ENCODE measurements at places on chromosomes 4 and X.

GRCh38 chr4:134078230-134078914 lies 123.2 kb downstream of the PABPC4L start:
- no peak for DNase-seq

DNA sequence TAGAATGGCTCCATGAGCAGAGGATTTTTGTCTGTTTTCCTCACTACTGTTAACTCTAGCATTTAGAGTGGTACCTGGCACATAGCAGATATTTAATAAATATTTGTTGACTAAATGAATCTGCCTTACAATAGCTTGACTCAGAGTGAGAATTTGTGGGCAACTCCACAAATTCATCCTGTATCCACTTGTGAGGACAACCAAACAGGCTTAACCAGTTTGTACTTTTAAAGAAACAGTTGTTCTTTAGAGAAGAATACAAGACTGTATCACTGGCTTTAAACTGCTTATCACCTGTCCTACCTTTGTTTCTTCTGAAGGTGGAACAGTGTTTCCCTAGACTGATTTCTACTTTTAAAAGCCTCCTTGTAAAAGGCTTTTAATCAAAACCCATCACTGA lies 141.3 kb upstream of the SH3RF1 start:
- no peak for DNase-seq

GRCh38 chr4:138241281-138242075 lies 671 bp downstream of the SLC7A11 start:
- DNase-seq: no peak

- DNase-seq: no peak
Observed at GRCh38 chrX:22397566-22397965, 124.9 kb downstream of the CBLL2 start.

DNA sequence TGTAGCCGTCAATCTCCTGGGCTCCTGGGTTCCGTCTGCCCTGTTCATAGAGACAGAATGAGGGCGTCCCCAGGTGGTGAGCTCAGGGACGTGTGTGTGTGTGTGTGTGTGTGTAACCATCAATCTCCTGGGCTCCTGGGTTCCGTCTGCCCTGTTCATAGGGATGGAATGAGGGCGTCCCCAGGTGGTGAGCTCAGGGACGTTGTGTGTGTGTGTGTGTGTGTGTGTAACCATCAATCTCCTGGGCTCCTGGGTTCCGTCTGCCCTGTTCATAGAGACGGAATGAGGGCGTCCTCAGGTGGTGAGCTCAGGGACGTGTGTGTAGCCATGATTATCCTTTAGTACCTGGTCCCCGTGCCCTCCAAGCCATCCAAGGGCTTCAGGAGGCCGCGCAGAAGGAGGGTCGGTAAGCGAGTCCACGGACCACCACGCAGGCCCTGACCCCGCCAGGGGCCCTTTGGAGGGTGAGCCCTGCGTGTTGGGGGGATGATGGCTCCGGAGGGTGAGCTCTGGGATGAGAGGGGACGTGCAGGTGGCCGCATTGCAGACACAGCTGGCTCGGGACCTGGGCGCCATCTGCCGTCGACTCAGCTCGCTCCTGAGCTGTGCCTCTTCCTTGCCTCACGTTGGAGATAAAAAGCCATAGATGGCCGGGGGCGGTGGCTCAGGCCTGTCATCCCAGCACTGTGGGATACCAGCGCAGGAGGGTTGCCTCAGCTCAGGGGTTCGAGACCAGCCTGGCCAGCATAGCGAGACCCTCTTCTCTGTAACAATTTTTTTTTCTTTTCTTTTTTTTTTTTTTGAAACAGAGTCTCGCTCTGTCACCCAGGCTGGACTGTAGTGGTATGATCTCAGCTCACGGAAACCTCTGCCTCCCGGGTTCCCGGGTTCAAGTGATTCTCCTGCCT lies 5.4 kb upstream of the GTPBP6 start:
- DNase-seq: no peak

DNA sequence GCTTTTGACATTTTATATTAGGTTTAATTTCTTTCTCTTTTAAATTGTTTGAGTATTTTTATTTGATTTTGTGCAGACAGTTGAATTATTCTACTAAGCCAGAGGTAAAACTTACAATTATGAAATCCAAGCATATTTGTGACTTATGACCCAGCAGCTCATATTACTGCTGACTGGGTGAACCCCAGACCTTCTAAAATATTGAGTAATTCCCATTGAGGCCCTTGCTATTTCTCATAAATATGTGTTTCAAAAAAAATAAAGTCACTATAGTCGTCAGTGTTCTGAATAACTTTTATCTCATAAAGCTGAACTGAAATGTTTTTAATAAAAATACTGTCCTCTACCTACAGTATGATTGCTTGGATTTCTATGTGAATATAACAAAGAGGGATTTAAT lies 303.1 kb downstream of the IQCM start:
- no peak for DNase-seq

DNA sequence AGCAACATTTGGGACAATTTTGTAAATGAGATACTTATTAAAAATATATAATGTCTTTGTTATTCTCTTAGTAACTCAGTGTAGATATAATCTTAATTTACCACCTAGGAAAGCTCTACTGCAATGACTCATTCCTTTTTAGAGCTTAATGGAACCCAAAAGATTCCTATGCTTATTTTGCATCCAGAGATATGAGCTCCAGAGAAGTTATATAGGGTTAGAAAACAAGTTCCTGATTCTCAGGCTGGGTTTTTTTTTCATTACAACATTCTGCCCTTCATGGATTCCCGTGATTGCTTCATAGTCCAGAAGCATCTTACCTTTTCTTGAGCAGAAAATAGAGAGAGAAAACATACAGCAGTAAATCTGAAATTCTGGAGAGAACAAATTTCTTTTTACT lies 57.9 kb upstream of the CXCL8 start:
- no peak for DNase-seq

GRCh38 chrX:35798042-35798441 lies at the start of gene MAGEB16:
MAGEB16 (plus strand) TSS chrX:35798342; CDS start chrX:35802197, 3,855 bp downstream.
- no peak for DNase-seq

DNA sequence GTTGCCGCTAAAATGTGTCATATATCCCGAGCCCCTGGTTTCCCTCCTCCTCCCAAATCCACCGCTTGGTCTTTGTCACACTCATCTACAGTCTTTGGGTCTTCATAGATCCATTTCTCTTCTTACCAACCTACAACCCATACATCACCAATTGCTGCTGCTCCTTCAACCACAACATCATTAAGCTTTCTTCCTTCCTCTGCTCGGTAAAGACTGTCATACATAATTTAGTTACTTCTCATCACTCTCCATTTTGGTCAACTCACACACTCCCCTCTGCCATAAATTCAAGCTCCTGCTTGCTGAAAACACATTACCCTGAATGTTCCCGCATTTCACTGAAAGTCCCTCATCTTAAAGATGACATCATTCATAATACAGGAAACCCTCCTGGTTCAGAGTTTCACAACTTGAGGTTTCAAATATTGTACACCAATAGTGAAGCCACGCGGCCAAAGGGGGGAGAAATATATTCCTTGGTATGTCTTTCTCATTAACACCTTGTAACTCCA lies 1.7 kb upstream of the DCTD start:
- no peak for DNase-seq

DNA sequence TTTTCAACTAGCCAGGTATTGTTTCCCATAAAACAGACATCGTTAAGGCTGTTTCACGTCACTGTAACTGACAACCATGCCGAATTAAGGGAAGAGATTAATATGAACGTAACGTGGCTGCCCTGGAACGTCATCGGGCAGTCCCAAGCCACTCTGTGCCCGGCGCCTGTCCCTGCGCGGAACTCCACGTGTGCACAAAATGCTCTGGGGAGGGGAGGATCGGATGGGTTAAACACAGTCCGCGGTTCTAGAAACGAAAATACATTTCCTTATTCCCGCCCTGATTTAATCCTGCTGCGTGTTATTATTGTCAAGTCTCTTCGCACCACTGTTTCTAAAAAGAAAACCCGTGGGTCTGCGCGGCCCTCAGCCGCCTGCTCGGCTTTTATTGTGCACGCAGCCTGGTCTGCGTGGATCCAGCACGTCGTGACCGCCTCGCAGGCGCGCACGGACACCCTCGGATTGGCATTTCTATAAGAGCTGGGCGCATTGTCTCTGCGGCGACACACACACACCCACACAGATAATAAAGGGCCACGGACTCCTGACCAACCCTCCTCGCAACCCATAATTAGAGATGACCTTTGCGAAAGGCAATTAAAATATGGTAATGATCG lies 69.6 kb upstream of the BCOR start:
- no peak for DNase-seq

DNA sequence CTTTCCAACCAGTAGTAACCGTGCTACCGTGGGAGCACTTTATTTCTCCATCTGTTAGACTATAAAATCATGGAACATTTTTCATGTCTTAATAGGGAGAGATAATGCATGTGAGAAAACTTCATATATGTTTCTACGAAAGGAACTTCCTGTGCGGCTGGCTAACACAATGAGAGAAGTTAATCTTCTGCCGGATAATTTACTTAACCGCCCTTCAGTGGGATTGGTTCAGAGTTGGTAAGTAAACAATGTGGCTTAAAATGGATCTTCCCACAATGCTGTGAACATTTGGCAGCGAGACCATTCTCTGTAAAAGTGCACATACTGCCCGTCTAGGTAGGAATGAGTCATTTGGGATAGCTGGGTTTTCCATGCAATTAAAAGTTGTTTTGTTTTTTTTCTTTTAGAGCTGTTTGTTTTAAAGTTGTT lies 29.6 kb downstream of the PDK3 start:
- no peak for DNase-seq

Measured in stimulated activated CD8-positive, alpha-beta memory T cell treated with anti-CD3 and anti-CD28 coated beads, Interleukin-2, amount 100 ng/mL, for 1 hour (primary cell).